ENCODE measurements at places on chromosomes 2 and 18.

DNA sequence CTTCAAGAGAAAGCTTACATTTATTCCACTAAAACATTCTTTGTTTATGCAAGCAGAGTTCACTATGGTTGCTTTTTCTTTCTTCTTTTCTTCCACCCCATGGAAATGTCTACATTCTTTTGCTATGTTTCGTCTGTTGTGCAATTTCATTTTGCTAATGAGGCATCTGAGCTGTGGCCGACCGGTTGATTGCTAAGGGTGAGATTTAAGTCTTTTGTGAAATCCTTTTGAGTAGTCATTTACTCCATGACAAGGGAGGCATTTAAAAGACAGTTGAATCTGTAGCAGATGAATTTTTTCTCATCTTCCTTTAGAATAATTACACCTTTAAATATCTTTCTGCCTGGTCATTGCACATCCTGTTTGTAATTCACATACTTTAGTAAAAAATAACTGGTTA is 324.1 kb upstream of the THUMPD2 start:
- no peak for DNase-seq

DNA sequence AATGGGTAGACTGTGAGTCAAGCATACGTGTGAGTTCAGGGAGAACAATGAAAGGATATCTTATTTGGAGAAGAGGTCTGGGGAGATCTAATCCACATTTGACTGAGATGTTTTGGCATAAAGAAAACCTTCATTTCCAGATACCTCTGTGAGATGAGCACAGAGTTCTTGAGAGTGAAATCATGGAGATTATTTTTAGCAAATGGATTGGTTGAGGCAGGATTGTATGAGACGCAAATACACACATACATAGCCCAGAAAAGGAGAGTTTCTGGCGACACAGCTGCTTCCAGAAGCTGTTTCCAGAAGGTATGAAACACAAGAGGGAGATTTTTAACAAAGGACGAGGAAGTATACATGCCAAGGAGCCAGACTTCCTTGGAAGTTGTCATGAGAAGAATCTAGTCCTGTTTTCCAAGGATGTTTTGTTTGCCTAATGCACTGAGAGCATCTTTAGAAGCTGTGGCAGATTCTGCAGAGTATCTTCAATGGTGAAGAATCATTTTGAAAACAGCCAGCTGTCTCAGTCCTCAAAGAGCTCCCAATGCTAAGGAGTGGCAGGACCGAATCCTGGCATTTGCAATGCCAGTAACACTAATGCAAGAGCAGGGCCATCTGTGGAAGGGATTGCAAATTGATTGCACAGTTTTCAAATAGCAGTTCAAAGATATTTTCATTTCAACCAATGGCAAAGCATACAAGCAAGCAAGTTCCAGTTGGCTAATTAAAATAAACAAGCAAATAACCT is 177.2 kb downstream of the SETBP1 start:
- DNase-seq, result no peak

GRCh38 chr2:18317017-18317416 is 243.4 kb downstream of the RDH14 start:
- DNase-seq, result no peak

- no peak for DNase-seq
Measured at GRCh38 chr2:15703365-15703869, 111.7 kb downstream of the DDX1 start.

- DNase-seq, result no peak
Measured at GRCh38 chr2:1816414-1816911, 72.1 kb upstream of the PXDN start.

- no peak for DNase-seq
Measured at GRCh38 chr2:10316336-10316735, 13.6 kb downstream of the HPCAL1 start.

DNA sequence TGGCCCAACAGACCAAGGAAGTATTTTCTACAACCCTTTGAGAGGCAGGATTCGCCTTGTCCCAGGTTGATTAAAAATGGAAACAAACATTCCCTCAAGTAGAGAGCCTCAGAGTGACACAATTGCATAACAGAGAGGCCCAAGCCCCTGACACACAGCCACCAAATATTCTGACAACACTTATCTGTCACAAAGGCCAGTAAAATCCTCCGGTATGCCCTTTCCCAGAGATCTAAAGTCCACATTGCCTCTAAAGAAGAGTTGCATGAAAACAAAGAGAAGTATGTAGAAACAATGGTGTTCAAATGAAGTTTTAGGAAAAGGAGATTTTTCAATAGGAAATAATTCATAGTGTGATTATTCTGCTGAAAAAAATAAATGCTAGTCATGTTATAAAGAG is 32.1 kb downstream of the DSEL start:
- no peak for DNase-seq

DNA sequence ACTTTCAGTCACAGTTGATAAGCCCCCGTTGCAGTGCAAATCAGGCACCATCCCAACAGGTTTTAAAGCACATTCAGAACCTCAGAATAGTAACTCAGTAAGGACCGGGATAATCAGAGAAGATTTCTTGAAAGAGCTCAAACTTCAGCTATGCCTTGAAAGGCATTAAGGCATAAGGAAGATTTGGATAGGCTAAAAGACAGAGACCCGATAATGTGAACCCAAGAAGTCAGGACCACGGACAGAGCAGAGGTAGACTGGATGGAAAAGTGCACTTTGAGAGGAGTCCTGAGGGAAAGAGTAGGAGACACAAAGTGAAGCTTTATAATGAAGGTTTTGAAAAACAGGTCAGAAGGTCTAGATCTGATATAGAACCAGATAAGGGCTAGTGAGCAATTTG is 36.9 kb upstream of the KLF7 start:
- no peak for DNase-seq

- no peak for DNase-seq
Measured at GRCh38 chr2:203656522-203657287, 49.7 kb upstream of the CD28 start.

DNA sequence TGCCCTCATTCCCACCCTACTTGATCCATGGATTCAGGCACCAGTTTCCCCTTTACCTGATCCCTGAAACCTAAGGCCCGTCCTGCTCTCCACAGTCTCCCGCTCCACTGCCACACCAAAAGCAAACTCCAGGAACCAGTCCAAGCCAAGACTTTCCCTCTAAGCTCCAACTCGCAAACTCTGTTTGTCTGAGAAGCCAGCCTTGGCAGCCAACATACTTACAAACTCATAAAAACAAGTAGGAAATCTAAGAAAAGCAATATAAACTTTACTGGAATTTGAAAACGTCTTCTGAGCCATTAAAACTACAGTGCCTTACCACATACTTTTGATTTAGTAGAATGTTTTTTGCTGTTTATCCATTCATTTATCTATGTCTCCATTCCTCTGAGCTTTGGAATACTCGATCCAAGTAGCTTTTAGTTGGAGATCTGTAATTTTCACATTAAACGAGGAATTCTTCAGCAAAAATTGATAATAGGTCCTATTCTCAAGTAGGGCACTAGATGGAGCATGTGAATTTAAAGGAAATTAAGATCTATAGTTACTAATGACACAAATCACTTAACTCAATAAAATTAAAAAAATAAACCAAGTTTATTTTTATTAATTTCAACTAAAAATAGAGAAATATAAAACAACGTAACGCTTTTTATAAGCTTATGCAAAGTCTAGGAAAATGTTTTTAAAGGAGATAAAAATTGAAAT is 199.7 kb downstream of the MYO3B start:
- no peak for DNase-seq

DNA sequence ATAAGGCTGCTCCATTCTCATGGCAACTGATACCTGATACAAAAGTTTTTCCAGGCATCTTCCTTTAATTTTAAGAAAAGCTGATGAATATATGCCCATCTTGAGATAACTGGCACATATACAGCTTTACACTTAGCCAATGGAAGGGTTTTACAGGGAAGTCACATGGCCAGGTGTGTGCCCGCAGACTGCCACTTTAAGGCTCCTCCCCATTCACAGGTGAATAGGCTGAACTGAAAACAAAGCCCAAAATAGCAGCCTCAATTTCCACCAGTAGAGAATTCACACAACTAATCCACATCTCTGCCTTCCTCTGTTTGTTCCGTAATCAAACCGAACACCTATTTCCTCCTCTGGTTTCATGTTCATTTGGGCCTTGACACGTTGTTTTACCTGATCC is 9.8 kb upstream of the ME2 start:
- peak; percentile 66 for DNase-seq

DNA sequence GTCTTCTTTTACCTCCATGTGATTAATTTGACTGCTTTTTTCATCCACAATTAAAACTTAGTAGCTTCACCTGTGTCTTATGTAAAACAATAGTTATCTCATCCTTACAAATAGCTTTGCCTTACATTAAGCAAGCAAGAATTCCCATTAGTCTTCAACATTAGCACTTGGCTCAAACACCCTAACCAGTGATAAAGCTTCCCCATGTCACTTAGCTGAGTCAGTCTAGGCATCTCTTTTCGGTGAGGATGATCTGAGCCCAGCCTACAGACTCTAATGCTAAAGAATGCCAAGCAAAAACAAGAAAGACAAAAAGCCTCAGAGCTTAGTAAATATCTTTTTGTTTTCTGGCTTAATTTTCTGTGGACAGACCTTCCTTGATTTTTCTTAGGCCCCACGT is 26.1 kb downstream of the GAD1 start:
- DNase-seq, result no peak

- no peak for DNase-seq
Measured at GRCh38 chr18:74906184-74906583, 302.8 kb downstream of the PTGR3 start.

- peak; percentile 71 for DNase-seq
Measured at GRCh38 chr2:53970724-53971602, at the start of gene PSME4. PSME4 (minus strand) TSS chr2:53970993; CDS start chr2:53970784, 209 bp downstream.

DNA sequence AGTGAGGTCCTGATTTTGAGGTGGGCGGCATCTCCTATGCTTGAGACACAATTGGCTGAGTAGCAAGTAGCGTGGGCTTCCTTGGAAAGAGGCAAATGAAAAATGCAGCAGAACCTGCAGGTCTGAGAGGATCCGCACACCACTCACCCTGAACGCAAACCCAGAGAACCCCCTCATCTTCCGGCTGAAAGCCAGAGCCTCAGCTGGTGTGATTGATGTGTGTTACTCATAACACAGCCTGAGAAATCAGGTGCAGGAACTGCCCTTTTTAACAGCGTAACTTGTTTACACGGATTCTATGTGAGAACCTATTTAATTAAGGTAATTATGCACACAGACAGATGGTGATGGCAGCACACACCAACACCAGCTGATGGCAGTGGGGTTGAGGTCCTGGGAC is 123.4 kb downstream of the MRO start:
- DNase-seq, result no peak

DNA sequence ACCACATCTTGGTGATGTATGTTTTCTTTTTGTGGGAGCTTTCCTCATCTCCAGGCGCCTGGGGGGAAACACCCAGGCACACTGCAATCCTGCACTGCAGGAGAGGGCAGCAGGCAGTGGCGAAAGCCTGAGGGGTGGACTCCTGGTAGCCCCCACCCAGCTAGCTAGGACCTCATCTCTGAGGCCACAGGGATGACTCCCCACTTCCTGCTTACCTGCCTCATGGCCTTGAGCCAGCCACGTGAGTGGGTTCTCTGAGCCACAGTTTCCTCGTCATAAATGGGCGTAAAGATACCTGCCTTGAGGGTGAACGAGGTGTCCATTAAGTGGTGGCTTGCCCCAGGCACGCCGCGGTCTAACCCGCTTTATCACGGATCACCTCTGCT is 19.1 kb downstream of the TRAF3IP1 start:
- no peak for DNase-seq

- no peak for DNase-seq
Measured at GRCh38 chr18:46332921-46333341, 228.7 kb downstream of the HAUS1 start.

GRCh38 chr2:9693196-9693491 is 62.3 kb upstream of the YWHAQ start:
- DNase-seq, result no peak

DNA sequence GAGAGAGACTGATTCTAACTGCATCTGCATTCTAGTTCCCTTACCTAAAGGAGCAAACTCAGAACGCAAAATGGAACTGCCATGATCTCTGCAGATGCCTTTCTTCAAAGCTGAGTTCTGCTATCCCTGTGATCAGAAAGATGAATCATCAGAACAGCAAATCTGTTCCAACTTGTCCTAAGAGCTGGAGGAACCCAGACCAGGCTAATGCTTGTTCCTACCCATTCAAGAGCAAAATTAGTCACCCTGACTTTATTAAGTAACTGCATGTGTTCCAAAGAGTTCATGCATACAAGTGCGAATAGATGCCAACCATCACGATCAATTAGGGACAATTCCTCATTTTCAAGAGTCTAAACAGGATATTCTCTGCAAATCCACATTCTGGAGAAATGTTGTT is 46.5 kb downstream of the MBP start:
- no peak for DNase-seq

- no peak for DNase-seq
Measured at GRCh38 chr2:20744366-20745335, 77.7 kb downstream of the GDF7 start.

DNA sequence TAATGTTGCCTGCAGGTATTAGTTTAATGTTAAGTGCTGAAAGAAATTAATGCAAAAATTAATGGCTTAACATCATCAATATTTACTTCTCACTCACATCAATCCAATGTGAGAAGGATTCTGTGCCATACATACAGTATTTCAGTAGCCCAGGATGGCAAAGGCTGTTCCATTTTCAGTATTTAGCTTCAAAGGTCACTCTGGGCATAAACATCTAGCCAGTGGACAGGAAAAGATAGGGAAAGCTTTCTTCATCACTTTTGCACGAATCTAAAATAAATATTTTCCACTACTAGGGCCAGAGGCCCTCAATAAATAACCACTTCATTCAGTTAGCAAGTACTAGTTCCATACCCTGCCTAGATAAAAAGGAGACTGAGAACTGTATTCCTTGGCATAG is 236.3 kb upstream of the VWC2L start:
- no peak for DNase-seq

GRCh38 chr2:144541396-144541795 is 21.5 kb upstream of the ZEB2 start:
- DNase-seq, result no peak

- DNase-seq, result no peak
Measured at GRCh38 chr2:48199070-48199469, 292.8 kb upstream of the FBXO11 start.

DNA sequence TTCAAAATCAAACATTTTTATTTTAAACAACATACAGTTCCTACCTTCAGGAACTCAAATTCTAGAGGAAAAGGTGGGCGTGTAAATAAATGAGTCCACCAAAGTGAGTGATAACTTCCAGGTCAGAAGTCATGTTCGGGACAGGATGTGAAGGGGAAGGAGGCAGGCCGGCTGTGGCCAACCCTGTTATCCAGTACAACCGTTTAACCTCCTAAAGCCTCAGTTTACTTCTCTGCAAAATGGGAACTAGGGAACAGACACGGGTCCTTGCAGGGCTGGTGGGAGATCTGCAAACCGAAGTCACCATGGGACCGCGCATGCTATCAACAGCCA is 373 bp downstream of the EIPR1 start:
- no peak for DNase-seq

GRCh38 chr2:105269426-105269825 is 27.9 kb downstream of the GPR45 start:
- DNase-seq, result no peak

Data from NCI-H2107 (cell line).